ENCODE measurements at places on chromosomes 3 and 15.

DNA sequence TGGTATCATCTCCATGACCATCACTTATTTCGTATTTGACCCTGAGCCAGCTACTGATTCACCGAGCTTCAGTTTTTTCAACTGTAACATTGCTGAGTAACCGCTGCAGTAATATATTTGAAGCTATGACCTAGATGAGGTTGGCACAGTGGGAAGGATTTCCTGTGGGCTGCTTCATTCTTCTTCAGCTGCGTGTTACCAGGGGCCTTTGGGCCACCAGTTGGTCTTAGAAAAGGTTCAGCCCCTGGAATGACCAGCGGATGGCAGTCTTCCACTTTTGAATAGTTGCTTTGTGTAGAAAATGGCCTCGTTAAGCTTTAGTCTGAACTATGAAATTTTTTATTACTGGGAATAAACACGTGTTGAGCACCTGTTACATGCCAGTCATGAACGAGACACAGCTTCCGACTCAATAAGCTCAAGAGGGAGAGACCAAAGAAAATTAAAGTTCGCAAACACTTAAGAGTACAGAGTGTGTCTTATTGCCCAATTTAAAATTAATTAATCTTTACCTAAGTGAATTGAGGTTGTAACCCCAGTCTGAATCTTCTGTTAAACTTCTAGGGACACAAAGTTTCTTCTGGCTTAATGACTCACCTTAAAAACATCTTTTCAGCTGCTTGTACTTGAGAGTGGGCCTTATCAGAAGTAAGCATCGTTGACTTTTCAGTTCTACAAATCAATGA, 57.6 kb upstream of the NR2E3 start:
- peak; percentile 80 for DNase-seq

GRCh38 chr3:31493149-31493548, 39.6 kb upstream of the STT3B start:
- DNase-seq, result no peak

- DNase-seq, result no peak
These were observed 2.8 kb upstream of the GP5 start for GRCh38 chr3:194401868-194402329.

- no peak for DNase-seq
These were observed 9.3 kb downstream of the ARPP19 start for GRCh38 chr15:52559575-52559974.

- DNase-seq, result no peak
These were observed 85.3 kb downstream of the RPLP1 start for GRCh38 chr15:69537901-69538300.

GRCh38 chr3:46921041-46921440, 43.5 kb downstream of the PTH1R start:
- no peak for DNase-seq

DNA sequence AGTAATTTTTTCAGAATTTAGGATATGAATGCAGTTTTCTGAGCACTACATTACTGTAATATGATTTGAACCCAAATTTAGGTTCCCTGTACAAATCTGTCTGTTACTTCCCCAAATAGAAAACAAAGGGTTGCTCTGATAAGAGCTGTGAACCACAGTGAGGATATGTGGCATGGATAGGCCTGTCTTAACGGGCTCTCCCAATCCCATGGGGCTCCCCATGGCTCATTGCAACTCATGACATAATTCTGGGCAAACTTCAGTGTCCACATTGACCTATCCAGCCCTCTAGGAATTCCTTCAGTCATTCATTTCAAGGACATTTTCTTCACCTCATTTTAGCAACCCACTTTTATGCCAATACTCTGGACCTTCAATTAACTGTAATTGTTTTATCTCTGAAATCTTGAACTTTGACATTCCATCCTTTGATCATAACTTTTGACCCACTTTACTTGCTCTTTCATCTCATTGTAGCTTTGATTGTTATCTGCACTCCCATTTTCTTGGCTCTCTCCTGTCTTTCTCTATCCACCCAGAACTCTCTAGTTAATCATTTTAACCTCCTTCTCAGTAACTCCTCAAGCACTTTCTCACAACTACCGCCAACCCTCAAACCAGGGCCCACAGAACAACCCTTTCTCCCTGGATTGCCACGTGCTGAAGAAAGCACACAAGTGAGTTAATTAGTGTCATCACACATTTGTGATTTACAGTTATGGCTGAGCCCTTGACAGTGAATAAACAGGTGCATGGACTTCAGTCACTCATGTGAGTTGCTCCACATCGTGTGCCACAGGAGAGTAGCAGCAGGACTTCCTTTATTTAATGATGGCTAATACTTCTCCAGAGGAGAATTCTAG, 94.9 kb upstream of the AADACL2 start:
- no peak for DNase-seq

GRCh38 chr15:85769182-85769900, 25.4 kb downstream of the KLHL25 start:
- no peak for DNase-seq

DNA sequence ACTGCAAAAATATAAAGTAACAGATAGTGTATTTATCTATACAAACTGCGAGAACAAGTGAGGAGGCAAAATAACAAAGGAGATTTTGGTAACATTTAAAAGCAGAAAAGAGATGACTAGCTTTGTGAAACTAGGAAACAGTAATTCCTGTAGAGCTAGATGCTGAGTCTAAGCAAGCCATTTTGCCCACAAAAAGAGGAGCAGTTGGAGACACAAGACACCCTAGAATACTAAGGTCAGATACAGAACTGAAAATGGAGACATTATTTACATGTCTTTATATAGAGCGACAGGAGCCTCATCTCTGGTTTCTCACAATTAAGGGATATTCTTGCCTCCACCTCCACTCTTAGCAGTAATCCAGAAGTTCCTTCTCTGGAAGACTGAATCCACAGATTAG, 732.4 kb upstream of the GBE1 start:
- DNase-seq, result no peak
